ENCODE measurements at places on chromosomes 5 and 9. TPM values are rescaled to one million over a fixed set of nuclear protein-coding genes. Genes with fewer than 3 reads are reported as not detected.

The OR1Q1 gene
- total RNA-seq = not detected

The CCDC180 gene
- total RNA-seq = 0.30 TPM

The GALNT10 gene
- 17.3 TPM for total RNA-seq

The WNT8A gene
- not detected for total RNA-seq

The TCOF1 gene
- total RNA-seq = 37.2 TPM

The HCN1 gene
- total RNA-seq = not detected

The FOXD4L4 gene
- not detected for total RNA-seq

The TSSK1B gene
- not detected for total RNA-seq

The COL23A1 gene
- total RNA-seq = not detected

The CDH9 gene
- not detected for total RNA-seq

The PLPP7 gene
- total RNA-seq = 3.7 TPM

The SLC27A4 gene
- 20.7 TPM for total RNA-seq

The TTC33 gene
- 5.8 TPM for total RNA-seq

The ELAVL2 gene
- not detected for total RNA-seq

The SLC22A4 gene
- 1.7 TPM for total RNA-seq

The HTR4 gene
- not detected for total RNA-seq

The LCN9 gene
- total RNA-seq = not detected

The MAMDC4 gene
- total RNA-seq = 2.5 TPM

The FOCAD gene
- 38.5 TPM for total RNA-seq

The RETREG1 gene
- total RNA-seq = 0.84 TPM

The FGF1 gene
- total RNA-seq = 2.2 TPM

The DDX4 gene
- total RNA-seq = not detected

The RGS14 gene
- 5.1 TPM for total RNA-seq

The PTTG1 gene
- 344 TPM for total RNA-seq

The TRAF1 gene
- total RNA-seq = 3.4 TPM

The SLC1A3 gene
- total RNA-seq = 2.7 TPM

The AMBP gene
- total RNA-seq = not detected

The AQP7 gene
- total RNA-seq = not detected

The GHR gene
- 1.0 TPM for total RNA-seq

The LHX3 gene
- total RNA-seq = not detected

The CCNO gene
- total RNA-seq = not detected

The KIF4B gene
- total RNA-seq = not detected

The SLC25A2 gene
- not detected for total RNA-seq

The SLC46A2 gene
- total RNA-seq = not detected

The PLAC8L1 gene
- not detected for total RNA-seq

The SLC27A6 gene
- 0.17 TPM for total RNA-seq

The GFI1B gene
- under 0.01 TPM for total RNA-seq
